ENCODE measurements at places on chromosomes 6 and 20.

DNA sequence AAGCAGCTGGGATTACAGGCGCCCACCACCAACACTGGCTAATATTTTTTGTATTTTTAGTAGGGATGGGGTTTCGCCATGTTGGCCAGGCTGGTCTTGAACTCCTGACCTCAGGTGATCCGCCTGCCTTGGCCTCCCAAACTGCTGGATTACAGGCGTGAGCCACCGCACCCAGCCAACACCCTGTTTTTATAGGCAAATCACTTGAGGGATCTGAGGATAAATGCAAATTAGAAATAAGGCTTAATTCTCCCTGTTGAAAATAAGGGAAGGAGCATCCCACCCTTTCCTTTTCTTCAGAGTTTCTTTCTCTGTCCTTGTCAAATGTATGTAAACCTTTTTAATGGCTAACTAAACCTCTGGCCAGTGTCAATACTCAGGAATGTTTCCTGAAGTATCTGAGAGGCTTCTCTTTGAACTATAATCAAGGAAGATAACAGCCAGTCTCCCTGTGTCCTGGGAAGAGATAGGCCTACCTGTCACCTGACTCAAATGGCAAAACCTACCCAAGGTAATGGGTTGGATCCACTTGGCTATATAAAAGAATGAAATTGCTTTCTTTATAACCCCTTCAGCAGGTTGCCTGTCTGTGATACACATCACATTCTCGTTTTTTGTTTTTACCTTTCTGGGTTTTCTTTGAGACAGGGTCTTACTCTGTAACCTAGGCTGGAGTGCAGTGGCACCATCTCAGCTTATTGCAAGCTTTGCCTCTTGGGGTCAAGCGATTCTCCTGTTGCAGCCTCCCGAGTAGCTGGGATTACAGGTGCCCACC lies 64.5 kb upstream of the TNFAIP3 start:
- DNase-seq, result no peak

DNA sequence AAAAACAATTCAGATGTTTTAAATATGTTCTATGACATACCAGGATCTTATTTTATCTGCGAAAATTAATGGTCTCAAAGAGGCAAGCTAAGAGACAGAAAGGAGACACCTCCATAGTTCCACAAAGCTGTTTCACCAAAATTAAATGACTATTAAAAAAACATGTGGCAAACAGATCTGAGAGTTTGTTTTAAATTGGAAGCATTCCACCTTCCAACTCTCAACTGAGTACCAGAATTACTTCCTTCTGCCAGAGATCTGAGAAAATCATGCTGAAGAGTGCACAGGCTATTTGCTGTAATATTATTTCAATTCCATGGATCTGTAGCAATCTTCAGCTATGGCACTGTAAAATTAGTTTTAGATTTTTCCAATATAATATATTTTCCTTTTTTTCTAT lies 669.5 kb upstream of the MARCKS start:
- DNase-seq, result no peak

- DNase-seq, result no peak
Measured at GRCh38 chr6:92050216-92050615, 1369.1 kb downstream of the EPHA7 start.

DNA sequence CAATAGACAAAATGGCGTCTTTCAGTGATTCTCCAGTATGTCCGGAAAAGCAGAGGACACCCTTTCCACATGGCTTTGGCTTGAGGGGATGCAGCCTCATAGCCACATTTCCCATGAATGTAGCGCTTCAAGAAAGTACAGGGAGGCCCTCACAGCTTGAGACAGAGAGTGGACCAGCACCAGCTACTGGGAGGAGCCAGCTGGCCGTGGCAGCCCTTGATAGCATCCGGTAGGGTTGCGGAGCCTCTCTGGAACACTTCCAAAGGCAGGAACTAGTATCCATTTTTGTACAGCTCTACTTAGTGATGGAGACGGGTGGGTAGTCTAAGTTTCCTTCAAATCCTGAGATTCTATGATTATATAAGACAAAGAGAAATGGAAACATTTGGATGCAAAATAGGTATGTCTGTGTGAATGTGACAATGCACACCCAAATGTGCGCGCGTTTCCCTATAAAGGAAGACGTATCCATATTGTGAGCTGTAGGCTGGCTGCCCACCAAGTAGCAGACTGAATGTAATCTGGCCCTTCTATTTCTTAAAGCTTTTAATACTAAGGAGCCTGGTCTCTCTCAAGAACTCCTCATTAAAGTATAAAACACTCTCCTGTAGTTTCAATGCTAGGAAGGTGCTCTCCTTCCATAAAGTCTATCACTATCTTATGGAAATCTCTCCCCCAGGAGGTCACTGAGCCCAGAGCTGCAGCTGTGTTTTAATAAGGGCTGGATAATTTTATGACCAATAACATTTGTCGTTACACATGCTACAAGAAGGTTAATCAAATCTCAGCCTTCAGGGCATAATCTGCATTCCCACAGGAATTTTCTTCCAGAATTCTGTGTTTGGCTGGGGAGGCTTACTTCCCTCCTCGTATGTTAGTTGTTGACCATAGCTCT lies 74.0 kb downstream of the SOBP start:
- DNase-seq, result no peak

- DNase-seq, result no peak
Measured at GRCh38 chr6:81906041-81906440, 153.6 kb upstream of the TENT5A start.

DNA sequence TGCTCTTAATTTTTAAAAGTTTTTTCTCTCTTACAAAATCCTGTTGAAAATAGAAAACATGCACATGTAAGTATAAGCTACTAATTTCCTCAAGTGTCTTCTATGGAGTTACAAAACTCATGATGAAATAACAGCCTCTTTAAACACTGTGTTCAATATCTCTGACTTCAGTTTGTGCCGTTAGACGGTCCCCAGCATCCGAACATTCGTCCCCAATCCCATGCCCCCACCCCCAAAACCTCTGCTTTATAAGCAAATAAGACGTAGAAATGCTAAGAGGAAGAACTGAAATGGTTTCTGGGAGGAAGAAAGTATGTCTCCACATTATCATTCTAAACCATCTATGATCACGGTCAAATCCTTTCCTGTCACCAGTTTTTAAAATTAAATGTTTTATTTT lies 31.7 kb upstream of the MYB start:
- no peak for DNase-seq

GRCh38 chr6:100461917-100462705 lies 2.6 kb downstream of the SIM1 start:
- no peak for DNase-seq

DNA sequence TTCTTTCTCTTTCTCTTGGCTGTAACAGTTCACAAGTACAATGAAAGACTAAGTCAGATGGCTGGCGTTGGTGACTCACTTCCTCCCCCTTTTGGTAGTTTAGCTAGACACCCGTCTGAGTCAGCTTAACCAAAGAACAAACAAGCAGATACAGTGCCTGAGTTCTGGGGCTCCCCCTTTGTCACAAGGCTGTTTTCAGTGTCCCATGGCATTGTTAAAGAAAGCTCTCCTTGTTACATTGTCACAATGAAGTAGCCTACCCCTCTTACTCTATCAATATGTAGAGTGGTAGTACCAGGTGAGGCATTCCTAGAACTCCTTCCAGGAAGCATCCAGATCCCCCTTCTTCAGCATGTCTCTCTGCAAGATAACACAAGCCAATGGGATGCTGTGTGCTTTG lies 38.6 kb downstream of the KIAA0408 start:
- peak; percentile 27 for DNase-seq

GRCh38 chr6:47579040-47579439 lies 101.5 kb downstream of the CD2AP start:
- DNase-seq, result no peak

GRCh38 chr6:20906945-20907344 lies 372.7 kb downstream of the CDKAL1 start:
- DNase-seq, result no peak

- DNase-seq, result no peak
Measured at GRCh38 chr6:167676666-167677421, 149.9 kb upstream of the AFDN start.

- no peak for DNase-seq
Measured at GRCh38 chr6:110828396-110828795, 13.1 kb upstream of the CDK19 start.

GRCh38 chr6:107976155-107976783 lies 18.3 kb upstream of the SEC63 start:
- DNase-seq, result no peak

Measured in esophagus squamous epithelium (tissue), 5 donors.